ENCODE measurements at places on chromosomes 5 and 9.

GRCh38 chr5:62779010-62779422 lies 200.4 kb downstream of the LRRC70 start:
- no peak for DNase-seq

DNA sequence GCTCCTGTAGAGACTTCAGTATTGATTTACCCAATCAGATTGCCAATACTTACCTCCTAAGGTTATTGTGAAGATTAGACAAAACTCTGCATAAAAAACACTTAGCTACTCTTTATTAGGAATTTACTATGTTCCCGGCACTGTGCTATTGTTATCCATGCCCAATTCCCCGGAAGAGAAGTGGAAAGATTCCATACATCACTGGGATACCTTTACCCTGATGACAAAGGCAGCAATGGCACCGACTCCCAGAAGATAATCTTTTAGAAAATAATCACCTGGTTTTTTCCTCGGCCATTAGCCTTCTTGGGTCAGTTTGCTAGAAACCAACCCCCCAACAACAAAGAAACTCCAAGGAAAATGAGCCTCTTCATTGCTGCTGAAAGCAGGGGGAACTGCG lies 226.0 kb downstream of the SNX18 start:
- DNase-seq = no peak

GRCh38 chr5:139764886-139765408 lies 30.7 kb upstream of the PSD2 start:
- no peak for DNase-seq

- DNase-seq = no peak
Measured at GRCh38 chr5:16234598-16234997, 55.0 kb upstream of the MARCHF11 start.

- DNase-seq = no peak
Measured at GRCh38 chr9:134264169-134264568, 62.1 kb upstream of the RXRA start.

GRCh38 chr5:125526966-125527365 lies 780.5 kb upstream of the ZNF608 start:
- no peak for DNase-seq

Data from DMS153 (cell line).